Activated naive CD8-positive, alpha-beta T cell treated with anti-CD3 and anti-CD28 coated beads, Interleukin-2, amount 50 U/mL, for 16 hours (primary cell): ENCODE measurements at places on chromosomes 13 and 19.

DNA sequence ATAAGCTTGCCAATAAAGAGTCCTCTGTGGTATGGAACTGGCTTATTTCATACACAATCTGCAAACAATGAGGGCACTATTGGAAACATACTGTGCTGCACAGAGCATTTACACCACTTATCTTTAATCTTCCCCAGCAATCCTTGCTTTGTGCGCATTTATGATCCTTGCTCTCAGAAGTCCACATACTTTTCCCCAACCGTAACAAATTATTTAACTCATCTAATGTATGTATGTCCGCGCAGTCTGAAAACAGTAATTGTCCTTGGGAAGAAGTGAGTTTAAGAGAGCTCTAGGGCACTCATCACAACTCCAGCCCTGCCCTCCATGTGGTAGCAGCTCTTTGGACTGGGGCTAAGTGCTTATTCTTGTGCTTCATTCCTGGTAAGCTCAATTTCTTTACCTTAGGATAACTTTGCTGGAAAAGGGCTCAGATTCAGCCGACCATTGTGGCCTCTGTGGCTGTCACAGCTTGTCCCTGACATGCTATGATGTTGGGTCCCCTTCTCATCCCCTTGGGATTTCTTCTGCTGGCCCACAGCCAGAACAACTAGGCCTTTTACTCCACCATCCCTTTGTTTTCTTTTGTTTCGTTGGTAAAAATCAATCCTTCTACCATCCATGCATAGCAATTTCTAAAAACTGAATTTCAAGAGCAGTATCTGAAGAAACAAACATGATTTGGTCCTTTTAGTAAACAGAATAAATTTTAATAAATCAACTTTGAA lies 152.7 kb downstream of the TNFRSF19 start:
- no peak for DNase-seq

- no peak for DNase-seq
These were observed 90.8 kb downstream of the SERP2 start for GRCh38 chr13:44464471-44464870.

DNA sequence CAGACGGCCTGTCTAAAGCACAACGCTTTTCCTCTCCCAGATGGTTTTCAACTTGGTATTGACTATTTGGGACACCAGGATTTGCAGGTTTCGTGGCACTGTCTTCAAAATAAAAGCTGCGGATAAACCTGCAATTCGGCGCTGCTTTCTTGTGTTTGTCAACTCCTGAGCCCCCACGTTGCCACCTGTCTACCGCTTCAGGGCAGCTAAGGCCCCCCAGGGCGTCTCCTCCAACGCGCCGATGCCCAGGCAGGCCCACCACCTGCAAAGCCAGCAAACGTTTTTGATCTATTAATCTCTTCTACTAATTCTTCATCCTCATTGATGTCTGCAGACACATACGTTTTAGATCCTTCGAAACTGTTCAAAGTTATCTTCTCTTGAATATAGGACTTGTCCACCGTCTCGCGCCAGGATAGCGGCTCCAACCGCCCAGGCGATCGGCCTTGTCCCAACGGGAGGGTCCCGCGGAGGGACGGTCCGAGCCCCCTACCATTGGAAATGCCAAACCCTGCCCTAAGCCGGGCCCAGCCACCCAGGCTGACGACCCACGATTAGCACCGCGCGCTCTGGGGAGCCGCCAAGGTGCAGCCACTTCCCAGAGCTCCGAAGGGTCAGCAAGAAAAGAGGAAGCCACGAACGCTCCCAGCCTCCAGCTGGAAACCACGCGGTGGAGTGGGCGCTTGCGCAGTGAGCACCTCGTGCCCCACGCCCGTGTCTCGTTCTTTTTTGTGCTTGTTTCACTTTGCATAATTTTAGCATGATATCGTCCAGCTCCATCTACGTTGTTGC lies 23.4 kb upstream of the VN1R4 start:
- DNase-seq: no peak

GRCh38 chr19:14058182-14059092 lies 3.4 kb downstream of the PALM3 start:
- no peak for DNase-seq

GRCh38 chr13:34620074-34620850 lies 321.8 kb upstream of the NBEA start:
- no peak for DNase-seq

DNA sequence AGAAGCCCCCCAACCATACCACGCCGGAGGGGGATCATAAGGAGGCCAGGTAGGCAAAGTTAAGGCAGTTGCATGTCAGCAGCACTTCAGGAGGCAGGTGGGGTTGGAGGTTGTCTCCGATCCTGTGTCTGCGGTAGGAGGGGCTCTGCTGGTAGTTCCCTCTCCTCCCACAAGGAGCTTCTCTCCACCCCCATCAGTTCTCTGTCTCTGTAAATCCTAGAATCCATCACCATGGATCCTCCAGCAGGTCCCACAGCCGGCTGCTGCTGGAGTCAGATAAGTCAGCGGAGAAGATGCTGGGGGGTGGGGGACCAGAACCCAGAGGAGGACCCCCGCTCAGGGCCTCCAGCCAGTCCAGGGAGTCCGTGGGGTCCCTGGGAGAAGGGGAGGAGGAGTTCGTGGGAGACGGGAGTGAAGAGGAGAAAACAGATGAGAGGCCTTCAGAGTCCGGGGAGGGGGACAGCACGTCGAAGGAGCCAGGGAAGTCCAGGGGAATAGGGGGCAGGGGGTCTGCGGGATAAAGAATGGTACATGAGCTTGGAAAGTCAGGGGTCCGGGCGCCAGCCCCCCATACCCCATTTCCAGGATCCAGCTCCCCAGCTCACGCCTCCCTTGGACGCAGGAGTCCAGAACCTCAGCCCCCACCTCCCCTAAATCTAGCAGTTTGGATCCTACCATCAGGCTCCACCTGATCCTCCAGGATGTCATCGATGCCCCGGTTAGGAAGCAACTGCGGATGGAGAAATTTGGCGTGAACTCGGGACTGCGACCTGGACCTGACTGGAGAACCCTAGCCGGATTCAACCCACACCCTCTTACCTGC lies 6.3 kb downstream of the MAMSTR start:
- no peak for DNase-seq
